K562 (cell line): ENCODE measurements at places on chromosomes 4 and X. TPM values are rescaled to one million over a fixed set of nuclear protein-coding genes. Genes with fewer than 3 reads are reported as not detected.
A peak's percentile ranks its signal among the peaks of the same experiment; 100 is the strongest.

DNA sequence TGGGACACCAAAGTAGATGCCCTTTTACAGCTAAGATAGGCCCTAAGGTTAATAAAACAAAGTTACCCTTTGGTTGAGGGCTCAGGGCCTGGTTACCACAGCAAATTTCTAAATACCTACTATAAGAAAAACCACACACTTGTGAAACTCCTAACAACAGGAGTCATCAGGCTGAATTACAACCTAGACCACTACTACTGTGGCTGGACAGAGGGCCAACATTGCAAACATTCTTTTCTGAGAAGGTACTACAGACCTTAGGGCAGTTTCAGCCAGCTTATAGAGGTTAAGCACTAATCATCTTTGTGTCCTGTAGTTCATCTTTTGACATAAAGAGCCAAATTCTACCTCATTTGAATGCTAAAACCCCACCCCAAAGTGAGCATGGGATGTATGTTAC is 504.0 kb downstream of the RAPGEF2 start:
- DNase-seq, result no peak

DNA sequence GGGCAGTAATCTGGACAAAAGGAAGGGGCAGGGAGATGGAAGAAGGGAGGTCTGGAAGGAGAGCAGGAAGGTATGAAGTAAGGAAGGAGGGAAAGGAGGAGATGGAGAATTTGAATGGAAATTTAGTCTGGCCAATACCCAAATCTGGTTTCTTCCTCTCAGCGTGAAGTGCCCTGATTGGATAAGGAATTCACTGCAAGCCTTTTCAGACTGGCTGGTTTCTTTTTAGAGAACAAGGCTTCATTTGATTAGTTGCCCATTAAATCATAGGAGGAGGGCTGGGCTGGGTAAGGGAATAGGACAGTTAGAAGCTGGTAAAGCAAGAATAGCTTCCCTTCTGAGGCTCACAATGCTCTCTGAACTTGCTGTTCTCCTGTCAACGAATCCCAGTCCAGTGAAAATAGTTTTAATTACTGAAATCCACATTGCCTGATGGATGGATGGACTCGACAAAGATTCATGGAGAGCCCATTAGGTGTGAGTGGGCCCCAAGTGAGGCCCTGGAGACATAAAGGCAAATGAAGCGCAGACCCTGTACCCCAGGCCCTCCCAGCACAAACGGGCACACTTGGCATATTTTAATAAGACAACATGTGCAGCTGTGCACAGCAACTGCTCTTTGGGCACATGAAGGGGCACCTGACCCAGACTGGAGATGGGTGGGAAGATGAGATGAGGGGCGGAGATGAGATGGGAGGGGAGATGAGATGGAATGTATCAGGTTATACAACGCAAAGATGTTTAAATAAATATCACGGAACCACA is 347.1 kb upstream of the GATB start:
- DNase-seq, result no peak

- peak; percentile 63 for DNase-seq
Observed at GRCh38 chr4:55635741-55636655, at the start of gene NMU. NMU (minus strand) TSS chr4:55636298; CDS start chr4:55636192, 106 bp downstream.

OTUD4 gene
- total RNA-seq, result 25.7 and 27.5 TPM in 2 replicates

- DNase-seq, result peak; percentile 78
Observed at GRCh38 chr4:146520896-146521540, 722 bp downstream of the SLC10A7 start.

DNA sequence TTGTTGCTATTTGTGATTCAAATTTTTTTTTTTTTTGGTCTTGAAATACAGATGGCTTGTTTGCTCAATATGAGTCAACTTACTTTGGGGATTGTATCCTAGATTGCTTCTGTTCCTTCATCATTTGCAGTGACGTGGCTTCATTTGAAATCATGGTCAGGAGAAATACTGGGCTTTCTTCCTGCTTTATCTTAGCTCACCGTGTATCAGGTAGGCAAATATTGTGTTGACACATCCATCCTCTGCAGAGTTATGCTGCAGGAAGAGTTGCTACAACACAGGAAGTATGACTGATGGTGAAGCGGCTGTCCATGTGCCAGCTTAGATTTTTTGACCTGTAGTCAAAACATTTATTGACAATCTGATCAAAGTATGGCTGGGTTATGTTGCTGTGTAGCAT is 232.2 kb downstream of the C4orf33 start:
- no peak for DNase-seq

DNA sequence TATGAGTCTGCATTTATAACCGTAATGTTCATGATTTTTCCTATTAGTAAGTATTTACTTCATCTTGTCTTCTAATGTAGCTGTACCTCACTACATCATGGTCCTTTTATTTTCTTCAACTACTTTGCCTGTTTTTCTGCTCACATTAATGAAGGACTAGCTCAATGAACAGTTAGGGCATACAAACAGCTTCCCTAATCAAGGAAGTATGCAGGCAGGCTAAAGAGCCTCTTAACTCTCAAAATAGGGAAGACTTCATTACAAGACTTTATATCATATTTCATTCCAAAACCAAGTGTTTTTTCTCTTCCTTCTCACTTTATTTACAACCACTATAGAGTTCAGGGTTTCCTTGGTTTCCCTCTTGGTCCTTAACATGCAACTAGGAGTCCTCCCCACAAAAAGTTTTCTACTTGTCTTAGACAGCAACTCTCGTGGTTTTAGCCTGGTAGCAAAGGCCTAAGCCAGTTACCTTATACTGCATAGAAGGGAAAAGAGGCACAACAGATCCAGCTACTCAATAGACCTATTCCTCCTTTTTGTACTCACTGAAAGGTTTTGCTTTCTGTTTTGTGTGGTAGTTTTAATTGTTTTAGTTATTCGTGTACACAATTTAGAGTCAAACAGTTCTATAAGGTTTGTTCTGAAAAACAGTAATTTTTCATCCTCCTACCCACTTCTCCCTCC is 40.8 kb downstream of the SMIM14 start:
- DNase-seq, result no peak

SATL1 gene
- 0.07 TPM in 1 of 2 replicates, not detected in the other for total RNA-seq

- DNase-seq, result no peak
Observed at GRCh38 chr4:150004481-150004880, 73.8 kb upstream of the DCLK2 start.

DNA sequence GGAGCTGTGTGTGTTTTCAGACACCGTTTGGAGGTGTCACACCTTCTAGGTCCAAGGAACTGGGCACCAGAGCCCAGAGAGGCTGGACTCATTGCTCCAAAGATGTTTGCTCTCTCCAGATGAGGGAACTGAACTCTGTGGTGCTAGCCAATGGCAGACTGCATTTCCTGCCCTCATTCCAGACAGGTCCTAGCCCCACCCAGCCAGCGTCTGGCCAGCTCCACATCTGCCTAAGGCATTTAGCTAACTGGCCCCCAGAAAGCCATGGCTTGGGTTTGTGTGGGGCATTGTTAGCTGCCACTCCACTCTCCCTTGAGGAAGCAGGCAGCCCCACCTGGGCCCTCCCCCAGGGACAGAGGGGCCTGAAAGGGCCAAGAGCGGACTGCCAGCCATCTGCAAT is 11.4 kb downstream of the FGD1 start:
- no peak for DNase-seq

P2RY10 gene
- total RNA-seq, result 0.13 TPM in 1 of 2 replicates, not detected in the other

DNA sequence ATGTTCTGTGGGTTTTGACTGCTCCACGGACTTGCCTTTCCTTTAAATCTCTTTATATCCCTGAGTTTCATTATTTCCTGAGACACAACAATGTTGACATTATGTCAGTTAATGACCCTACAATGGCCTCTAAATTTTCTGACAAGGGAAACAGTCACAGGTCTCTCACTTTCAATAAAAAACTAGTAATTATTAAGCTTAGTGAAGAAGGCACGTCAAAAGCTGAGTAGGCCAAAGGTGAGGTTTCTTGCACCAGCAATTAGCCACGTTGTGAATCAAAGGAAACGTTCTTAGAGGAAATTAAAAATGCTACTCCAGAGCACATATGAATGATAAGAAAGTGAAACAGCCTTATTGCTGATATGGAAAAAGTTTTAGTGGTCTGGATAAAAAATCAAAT is 930.2 kb upstream of the GRID2 start:
- DNase-seq, result no peak

DNA sequence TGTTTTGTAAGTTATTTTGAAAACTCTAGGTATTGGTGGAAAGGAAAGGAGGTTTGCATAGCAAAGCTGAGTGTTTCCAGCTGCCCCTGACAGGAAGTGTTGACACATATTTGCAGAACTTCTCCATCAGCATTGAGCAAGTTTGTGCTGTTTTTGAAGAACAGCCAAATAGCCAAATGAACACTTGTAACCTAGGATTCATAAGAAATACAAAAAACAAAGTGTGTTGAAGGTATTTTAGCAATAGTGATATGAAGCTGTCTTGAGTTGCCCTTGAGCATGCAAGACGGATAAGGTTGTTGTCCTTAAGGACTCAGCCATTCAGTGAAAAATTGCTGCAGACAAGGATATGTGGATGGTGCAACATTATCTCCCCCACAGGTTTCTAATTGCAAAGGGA is 68.3 kb upstream of the PGM2 start:
- no peak for DNase-seq

GRCh38 chrX:41435708-41436107 is 11.4 kb upstream of the NYX start:
- DNase-seq, result no peak

DNA sequence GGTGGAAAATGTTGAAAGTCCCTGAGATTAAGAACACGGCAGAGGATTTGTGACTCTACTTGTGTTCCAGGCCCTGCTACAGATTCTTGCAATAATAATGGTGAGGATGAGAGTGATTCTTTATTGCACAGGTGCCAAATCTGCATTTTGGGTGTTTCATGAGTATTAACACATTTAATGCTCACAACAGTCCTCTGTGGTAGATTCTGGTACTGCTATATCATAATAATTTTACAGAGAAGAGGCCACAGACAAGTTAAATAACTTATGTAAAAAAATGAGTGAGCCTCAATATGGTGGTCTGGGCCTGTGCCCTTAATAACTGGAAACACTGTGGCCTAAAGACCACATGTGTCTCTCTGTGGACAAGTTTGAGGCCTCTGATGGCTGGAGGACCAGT is 124.3 kb downstream of the C4orf33 start:
- no peak for DNase-seq

GRCh38 chrX:150361777-150362351 is 1.3 kb upstream of the MAMLD1 start:
- DNase-seq, result no peak

GRCh38 chr4:121155893-121156292 is 8.2 kb downstream of the TNIP3 start:
- DNase-seq, result no peak
